ENCODE measurements at places on chromosomes 16 and 17.

DNA sequence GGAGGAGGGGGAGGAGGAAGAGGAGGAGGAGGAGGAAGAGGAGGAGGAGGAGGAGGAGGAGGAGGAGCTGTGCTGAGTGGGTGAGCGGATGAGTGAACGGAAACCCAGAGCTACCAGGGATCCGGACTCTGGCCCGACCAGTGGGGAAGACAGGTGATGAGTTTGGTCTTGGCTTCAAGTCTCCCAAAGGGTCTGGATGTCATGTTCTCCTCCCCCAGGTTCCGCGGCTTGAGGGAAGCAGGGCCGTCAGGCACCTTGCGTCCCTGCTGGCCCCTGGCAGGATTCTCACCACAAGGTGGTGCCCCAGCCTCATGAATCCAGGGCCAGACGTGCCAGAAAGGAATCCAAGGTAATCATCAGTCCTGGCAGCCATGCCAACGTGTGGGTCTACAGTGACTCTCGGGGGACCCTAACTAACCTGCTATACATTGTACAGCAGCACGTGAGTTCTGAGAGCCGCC is 13.5 kb upstream of the ABAT start:
- peak; percentile 76 for DNase-seq

GRCh38 chr17:19753051-19753509 is 5.0 kb upstream of the ALDH3A1 start:
- peak; percentile 56 for DNase-seq

- no peak for DNase-seq
These were observed 1.7 kb downstream of the TUBG2 start for GRCh38 chr17:42660692-42661345.

DNA sequence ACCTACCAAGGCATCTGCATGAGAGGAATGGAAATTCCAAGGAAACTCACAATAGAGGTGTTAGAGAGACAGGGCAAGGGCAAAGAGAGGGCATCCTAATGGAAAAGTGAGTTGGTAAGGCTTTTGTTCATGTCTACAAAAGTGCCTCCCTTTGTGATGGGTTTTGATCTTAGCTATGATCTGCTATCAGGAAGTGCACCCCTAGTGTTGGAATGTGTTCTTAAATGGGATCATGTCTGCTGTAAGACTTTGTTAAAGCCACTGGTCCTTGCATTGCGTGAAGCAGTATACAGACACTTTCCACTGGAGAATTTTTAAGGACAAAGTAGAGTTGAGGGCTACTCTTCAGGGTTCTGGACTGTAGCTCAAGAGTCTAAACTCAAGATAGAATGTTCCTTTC is 92.0 kb downstream of the MAP2K6 start:
- DNase-seq = no peak

- no peak for DNase-seq
These were observed 653.8 kb downstream of the CDH8 start for GRCh38 chr16:61382435-61382834.

- no peak for DNase-seq
These were observed 65.3 kb downstream of the MEAK7 start for GRCh38 chr16:84438971-84439696.

DNA sequence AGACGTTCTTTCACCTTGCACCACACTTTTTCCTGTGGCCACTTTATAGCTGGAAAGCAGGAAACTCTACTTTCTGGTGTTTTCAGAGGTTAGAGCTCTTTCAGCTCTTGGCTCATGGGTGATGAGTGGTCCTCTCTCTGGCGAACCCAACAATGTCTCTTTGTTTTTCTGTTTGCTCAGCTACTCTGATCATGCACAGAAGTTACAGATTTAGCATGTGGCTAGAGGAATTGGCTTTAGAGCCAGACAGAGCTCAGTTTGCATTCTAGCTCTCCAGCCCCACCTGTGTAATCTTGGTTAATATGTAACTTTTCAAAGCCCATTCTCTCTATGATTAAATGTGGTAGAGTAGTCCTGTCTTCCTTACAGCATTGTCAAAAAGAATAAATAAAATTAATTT is 225.2 kb downstream of the HAPSTR1 start:
- DNase-seq = no peak

GRCh38 chr16:23987443-23987842 is 151.7 kb downstream of the PRKCB start:
- no peak for DNase-seq

DNA sequence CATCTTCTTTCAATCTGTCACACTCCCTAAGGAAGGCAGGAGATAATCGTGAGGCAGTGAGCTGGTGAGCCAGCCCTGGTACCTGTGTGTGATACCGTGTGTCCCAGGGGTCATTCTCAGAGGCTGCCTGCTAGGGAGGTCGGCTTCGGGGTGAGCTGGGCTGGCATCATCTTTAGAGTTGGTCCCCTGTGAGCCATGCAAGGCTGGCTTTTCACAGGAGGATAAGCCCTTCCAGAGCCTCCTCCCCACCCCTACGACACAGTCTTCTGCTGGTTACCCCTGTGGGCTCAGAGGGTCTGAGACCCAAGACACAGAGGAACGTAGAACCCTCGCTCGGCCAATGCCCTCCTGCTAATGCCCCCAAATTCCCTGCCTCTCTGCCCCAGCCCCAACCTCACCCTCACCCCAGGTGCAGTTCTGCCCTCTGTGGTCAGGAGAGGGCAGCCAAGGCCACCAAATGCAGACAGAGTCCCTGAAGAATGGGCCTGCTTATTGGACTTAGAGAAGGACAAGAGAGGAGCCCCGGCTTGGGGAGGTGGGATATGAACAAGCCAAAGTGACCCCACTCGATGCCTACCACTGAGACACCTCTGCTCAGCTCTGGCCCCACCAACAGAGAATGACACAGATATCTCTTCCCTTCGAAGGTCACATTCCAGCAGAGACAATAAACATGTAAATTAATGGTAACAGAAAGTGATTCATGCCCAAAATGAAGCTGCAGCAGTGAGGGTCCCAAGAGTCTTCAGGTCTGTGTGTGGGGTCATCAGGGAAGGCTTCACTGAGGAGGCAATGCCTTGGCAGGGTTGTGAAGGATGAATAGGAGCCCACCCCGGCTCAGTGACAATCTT is 80.8 kb upstream of the CCL1 start:
- no peak for DNase-seq

DNA sequence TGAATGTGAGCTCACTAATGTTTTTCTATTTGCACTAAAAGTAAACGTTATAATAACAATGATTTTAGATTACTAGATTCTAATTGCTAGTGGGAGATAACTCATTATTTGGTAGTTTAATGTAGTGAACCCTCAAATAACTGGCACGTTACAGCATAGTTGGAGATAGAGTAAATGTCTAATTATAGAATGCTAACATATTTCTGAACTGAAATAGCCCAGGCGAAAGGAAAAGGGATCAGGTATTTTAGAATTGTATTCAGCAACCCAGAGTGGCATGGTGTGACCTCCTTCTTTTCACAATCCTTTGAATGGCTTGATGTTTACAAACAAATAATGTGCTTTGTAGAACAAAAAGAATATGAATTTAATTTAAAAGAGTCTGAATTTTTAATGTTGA is 1221.2 kb downstream of the CDH8 start:
- no peak for DNase-seq

DNA sequence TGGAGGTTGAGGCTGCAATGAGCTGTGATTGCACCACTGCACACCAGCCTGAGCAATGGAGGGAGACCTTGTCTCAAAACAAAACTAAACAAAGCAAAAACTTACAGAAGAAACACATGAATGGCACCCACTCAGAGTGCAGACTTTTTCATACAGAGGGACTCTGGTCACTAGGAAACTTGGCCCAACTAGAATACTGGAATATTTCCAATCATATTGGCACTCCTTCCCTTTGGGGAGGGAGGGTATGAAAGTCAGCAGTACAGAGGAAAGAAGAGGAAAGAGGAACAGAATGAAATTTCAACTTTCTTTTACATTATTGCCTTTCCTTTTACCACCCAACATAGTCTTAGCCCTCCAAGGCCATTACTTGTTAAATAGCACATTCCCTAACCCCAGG is 28.2 kb downstream of the CMTR2 start:
- DNase-seq = no peak

- no peak for DNase-seq
These were observed 482.5 kb upstream of the CDH5 start for GRCh38 chr16:65884018-65884417.

- DNase-seq = peak; percentile 64
These were observed at the start of gene CMTM2 for GRCh38 chr16:66578651-66579531. Gene CMTM2, plus strand, starts transcription at chr16:66579463. Its CDS starts 145 bp downstream, at chr16:66579608.

DNA sequence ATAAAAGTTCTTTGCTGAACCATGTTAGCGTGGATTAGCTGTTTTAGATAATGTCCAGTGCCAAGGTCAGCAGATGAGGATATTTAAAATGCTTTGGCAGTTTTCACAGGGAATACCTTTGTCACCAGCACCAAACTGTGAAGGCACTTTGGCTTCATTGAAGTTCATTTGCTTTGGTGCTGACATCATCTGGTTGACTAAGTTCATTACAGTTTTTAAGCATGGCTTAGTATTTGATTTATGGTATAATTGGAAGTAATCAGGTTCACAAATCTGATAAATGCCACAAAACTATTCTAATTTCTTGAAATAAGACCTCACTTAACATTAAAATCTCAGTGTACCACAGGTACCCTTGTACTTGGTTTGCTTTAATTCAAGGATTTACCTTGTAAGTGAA is 4.3 kb downstream of the GID4 start:
- no peak for DNase-seq

DNA sequence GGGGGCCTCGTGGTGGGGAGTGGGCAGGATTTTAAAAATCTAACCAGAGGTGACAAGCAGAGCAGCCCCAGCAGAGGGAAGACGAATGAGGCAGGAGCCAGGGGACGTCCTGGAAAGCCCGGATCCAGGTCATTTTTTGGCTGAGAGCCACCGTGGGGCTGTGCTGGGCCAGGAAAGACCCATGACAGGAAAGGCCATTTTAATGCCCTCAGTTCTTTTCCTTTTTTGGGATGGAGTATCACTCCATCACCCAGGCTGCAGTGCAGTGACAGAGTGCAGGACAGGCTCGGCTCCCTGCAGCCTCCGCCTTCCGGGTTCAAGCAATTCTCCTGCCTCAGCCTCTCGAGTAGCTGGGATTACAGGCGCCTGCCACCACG is 30.5 kb upstream of the JPH3 start:
- no peak for DNase-seq

GRCh38 chr16:76984196-76984595 is 206.8 kb upstream of the MON1B start:
- DNase-seq = no peak

DNA sequence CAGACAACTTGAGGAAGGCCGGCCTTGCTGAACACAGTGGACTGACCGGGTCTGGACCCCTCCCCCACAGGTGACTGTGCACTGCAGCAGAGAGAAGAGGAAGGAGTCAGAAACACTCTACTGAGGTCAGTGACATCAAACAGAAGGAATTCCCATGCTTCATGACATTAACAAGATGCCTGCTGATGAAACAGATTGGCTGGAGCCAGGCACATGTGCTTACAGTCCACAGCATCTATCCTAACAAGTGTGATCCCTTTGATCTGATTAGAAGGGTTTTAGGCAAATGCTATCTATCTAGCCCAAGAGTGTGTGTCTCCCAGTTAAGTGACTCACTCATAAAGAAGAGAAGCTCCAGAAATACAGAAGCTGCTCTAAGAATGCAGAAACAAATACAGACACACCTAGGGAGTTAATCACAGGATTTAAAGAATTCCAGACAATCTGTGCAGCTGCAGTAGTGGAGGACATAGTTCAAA is 90.2 kb downstream of the SYCE1L start:
- DNase-seq = no peak

DNA sequence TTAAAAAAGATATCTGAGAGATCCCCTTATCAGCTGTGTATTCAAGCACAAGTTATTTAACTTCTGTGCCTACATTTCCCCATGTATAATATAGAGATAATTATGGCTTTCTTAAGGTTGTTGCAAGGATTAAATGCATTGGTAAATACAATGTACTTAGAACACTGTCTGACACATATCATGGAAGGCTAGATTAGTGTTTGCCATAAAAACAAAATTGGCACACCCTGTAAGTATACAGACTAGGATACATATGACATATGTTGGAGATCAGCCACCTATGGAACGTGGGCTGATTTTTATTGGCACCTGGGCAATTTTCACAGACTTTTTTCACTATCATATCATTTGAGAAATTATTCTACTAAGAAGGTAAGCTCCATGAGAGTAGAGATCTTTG is 2.2 kb downstream of the PMFBP1 start:
- no peak for DNase-seq

- DNase-seq = no peak
These were observed 6.3 kb downstream of the CACNG1 start for GRCh38 chr17:67050471-67051154.

DNA sequence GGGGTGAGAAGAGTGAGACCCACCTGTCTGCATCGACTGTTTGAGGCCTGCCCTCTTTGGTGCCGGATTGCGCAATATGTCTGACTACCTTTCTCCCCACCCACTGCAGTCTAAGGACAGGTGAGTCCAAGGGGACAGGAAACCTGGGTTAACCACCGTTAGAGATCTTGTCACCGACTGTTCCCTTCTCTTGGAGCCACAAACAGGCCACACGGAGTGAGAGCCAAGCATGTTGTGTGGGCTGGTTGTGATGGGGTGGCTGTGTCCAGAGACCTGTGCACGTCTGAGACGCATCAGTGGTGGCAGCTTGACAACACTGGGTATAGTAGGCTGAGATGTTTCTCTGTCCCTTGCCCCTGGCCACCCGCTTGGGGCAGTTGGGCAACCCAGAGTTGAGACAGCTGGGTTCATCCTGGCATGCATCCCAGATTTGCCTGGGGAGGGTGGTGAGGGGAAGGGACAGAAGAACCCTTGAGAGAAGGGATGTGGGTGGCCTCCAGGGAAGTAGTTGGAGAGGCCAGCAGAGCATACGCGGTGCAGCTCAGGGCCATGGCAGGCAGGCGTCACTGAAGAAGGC is 21.4 kb downstream of the MPRIP start:
- DNase-seq = peak; percentile 55

- no peak for DNase-seq
These were observed 83.5 kb downstream of the VMP1 start for GRCh38 chr17:59790910-59791309.

DNA sequence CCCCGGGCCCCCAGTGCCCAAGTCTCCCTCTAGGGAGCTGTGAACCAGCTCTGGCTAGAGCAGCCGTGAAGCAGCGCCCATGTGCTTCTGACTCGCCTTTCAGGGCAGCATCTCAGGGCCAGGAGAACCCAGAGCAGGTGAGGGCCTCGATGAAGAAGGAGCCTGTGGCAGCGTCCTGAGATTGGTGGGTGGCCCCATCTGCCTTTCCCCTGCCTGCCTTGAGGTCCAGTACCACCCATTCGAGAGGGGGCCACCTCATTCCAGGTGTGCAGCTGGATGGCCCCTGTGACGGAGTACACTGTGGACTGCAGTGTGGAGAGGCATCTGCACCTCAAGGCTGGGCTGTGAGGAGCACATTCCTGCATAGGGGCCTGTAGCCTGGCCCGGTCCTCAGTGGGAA is 167.3 kb upstream of the ZNF267 start:
- no peak for DNase-seq
